MM.1S (cell line): ENCODE measurements at places on chromosomes 1 and 21.

GRCh38 chr1:218775501-218776021 lies 398.1 kb upstream of the LYPLAL1 start:
- no peak for DNase-seq
- H3K27ac ChIP-seq = no peak overlapping the region
- no peaks in the 10 kb centered on the region for H3K36me3 ChIP-seq
- H3K27me3 ChIP-seq = no peaks in the 10 kb centered on the region

DNA sequence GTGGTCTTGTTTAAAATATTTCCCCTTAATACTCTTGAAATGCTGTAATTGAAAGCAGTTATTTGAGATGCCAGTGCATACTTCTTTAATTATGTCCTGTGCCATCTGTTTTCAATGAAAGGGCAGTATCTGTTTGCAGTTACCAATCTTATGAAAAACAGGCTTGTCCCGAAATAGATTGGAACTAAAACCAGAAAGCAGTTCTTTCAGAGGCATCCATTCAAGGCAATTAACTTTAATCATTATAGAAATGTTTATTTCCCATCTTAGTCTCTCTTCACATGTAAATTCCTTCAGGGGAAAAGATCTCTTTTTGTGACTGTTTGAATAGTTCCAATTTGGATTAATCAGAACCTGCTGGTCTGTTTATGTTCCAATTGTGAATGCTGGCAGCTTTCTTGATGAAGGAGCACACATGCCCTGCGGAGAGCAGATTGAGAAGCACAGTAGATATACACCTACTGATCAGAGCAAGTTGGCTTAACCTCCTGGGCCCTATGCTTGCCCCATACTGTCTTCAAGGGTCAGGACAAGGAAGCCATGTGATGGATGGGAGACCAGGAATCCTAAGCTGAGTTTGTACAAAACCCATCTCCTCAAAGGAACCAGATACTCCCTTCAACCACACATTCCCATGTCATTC lies 41.6 kb upstream of the MROH9 start:
- no peaks in the 10 kb centered on the region for H3K27me3 ChIP-seq
- H3K4me3 ChIP-seq = no peak overlapping the region
- H3K4me1 ChIP-seq = no peaks in the 10 kb centered on the region
- H3K36me3 ChIP-seq = no peaks in the 10 kb centered on the region

- H3K4me1 ChIP-seq = no peaks in the 10 kb centered on the region
- H3K27me3 ChIP-seq = no peaks in the 10 kb centered on the region
- H3K4me3 ChIP-seq = no peak overlapping the region
- H3K27ac ChIP-seq = no peak overlapping the region
- H3K36me3 ChIP-seq = no peaks in the 10 kb centered on the region
Measured at GRCh38 chr1:117017648-117018047, 16.1 kb downstream of the CD101 start.

DNA sequence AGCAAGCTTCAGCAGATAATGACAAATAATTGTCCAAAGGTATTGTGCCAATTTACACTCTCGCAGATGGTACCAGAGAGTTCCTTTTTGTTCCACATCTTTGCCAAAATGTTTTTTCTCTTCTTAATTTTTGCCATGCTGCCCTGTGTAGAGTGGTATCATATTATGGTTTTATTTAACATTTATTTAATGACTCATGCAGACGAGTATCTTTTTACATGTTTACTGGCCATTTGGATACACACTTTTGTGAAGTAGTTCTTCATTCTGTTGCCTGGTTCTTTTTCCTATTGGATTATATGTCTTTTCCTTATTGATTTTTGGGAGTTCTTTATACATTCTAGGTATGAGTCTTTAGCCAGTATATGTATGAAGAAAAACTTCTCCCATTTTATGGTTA lies 151.1 kb downstream of the PCNX2 start:
- no peaks in the 10 kb centered on the region for H3K36me3 ChIP-seq
- no peaks in the 10 kb centered on the region for H3K27me3 ChIP-seq
- no peaks in the 10 kb centered on the region for H3K4me1 ChIP-seq
- H3K4me3 ChIP-seq = no peak overlapping the region
- H3K27ac ChIP-seq = no peak overlapping the region

DNA sequence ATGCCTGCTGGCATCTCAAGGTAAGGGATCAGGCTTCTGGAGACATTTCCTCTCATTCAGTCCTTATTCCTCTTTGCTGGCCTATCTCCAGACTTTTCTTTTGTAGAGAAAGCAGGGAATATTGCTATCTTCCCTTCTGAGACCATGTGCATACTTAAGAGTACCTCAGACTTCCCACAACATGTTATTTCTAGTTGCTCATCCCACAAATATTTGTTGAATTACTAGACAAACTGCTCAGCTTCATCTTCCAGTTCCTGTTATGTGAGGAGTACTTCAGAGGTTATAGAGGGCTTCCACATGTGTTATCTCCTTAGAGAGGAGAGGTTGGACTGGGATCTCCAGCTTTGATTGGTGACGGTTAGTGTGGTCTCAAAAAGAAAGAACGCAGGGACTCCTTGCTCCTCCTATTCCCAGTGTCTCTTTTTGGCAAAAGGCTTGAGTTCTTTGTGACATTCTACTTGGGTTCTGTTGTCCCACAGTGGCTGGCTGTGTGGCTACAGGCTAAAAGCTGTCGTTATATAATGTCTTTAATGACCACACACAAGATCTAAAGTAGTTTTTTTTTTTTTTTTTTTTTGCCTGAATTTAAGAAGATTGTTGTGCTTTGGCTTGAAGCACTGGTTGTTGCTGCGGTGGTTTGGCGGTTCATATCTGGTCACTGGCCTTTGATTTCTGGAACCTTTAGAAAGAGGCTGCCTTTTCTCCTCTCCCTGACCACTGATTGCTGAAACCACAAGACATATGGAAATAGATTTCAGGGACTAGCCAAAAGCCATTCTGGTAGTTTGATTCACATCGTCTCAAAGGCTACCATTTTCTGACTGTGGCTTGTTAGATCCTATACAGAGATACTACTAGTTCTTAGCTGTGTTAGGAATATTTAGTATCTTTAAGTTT lies 78.7 kb downstream of the FGGY start:
- H3K4me1 ChIP-seq = no peaks in the 10 kb centered on the region
- H3K36me3 ChIP-seq = no peaks in the 10 kb centered on the region
- no peak for DNase-seq
- H3K27me3 ChIP-seq = no peaks in the 10 kb centered on the region
- no peak overlapping the region for H3K27ac ChIP-seq
- no peak overlapping the region for H3K4me3 ChIP-seq

DNA sequence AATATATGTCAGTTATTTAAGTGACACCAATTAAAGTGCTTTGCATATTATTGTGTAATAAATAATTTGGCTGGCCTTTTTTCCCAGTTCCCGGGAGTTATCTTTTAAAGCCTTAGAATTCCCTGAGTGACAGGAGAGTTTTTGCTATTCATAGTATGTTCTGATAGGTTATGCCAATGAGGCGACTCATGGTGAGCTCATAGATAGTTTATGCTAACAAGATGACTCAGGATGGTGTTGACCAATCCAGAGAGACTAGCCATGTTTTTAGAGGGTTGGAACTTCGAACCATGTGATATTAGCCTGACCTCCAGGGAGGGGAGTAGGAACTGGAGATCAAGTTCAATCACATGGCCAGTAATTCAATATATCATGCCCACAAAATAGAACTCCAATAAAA lies 310.8 kb downstream of the USP25 start:
- no peak overlapping the region for H3K4me3 ChIP-seq
- H3K36me3 ChIP-seq = no peaks in the 10 kb centered on the region
- no peak for DNase-seq
- H3K27ac ChIP-seq = no peak overlapping the region

GRCh38 chr1:243735457-243735856 lies 114.6 kb downstream of the AKT3 start:
- H3K36me3 ChIP-seq = no peaks in the 10 kb centered on the region
- H3K4me1 ChIP-seq = peaks cover 22% of the 10 kb centered on the region
- H3K4me3 ChIP-seq = no peak overlapping the region
- DNase-seq = no peak
- no peaks in the 10 kb centered on the region for H3K27me3 ChIP-seq

GRCh38 chr1:243233908-243234307 lies 21.2 kb downstream of the CEP170 start:
- H3K36me3 ChIP-seq = no peaks in the 10 kb centered on the region
- H3K27ac ChIP-seq = no peak overlapping the region
- no peak for DNase-seq
- no peaks in the 10 kb centered on the region for H3K27me3 ChIP-seq
- H3K4me1 ChIP-seq = peaks cover 4% of the 10 kb centered on the region; the same call in 1 of the 2 replicates

DNA sequence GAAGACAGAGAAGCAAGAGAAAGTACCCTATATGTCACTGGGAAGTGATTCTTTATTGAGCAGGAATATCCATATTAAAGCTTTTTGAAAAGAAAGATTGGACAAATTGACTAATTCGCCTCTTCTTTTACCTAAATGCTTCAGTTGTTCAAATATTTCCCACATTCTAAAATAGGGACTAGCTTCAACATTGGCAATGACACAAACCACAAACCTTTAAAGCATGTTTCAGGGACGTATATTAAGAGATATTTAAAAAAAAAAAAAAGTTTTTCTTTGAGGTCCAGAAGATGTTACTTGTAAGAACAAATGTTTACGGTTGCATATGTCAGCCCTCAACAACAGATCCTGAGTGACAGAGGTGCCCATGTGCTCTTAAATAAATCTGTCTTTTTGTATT lies 235.0 kb upstream of the NFIA start:
- H3K27me3 ChIP-seq = no peaks in the 10 kb centered on the region
- H3K36me3 ChIP-seq = no peaks in the 10 kb centered on the region
- no peak overlapping the region for H3K4me3 ChIP-seq
- H3K27ac ChIP-seq = no peak overlapping the region
